ENCODE measurements at places on chromosomes 3 and 15.

GRCh38 chr3:123961508-123961856 is 453 bp upstream of the CCDC14 start:
- DNase-seq: no peak

GRCh38 chr15:82139823-82140268 is 94.0 kb upstream of the MEX3B start:
- peak; percentile 1 for DNase-seq

GRCh38 chr3:127822682-127823425 is 539 bp upstream of the MGLL start:
- DNase-seq: peak; percentile 15

GRCh38 chr3:46462511-46462910 is 2.2 kb downstream of the LTF start:
- no peak for DNase-seq

DNA sequence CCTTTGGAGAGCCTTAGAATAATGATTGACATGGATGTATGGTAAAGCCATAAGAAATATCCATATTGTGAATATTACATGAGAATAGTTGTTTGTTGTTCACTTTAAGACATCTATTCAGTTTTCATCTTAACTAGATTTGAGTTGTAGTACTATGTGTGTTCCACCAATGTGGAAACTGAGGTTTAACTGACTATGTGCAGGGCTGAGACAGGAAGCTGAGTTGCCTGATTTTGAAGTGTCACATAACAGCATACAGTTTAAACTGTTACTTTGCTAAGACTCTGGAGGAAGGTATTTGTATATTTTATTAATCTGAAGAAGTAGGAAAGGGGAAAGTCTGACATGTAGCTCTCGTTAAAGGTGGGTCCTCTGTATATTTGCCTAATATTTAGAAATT is 2.1 kb downstream of the ECT2 start:
- no peak for DNase-seq

DNA sequence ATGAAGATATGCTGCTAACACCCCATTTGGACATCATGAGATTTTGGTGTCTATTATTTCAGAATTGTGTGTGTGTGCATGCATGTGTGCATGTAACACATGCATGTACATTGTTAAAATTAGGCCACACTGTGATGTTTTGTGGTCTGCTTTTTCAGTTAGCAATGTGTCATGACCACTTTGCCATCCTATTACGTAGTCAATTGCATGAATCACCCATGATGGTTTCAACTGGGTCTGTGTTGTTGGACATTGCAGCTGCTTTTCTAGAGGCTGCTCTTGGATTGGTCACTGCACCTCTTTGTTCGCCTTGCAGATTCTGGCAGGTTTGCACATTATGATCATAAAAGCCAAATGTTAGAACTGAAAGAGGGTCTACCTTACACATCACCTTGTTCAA is 101.0 kb upstream of the THBS1 start:
- DNase-seq: no peak

DNA sequence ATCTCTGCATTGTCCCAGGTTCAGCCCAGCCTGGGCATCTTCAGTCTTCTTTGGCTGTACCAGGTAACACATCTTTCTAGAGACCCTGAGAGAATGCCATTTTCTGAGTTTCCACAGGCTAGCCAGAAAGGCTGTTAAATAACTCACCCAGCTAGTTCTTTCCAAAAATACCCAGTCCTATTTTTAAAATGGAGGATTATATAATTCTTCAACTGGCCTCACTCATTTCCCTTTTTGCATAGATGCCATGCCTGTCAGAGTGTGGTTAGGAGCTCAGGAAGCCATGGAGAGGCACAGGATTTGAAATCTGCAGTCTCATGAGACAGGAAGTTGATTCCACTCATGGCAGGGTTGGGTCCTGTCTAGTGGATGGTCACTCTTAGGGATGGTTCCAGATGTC is 39.8 kb downstream of the CEMIP start:
- DNase-seq: no peak

GRCh38 chr15:68829068-68829467 is 8.4 kb upstream of the ANP32A start:
- no peak for DNase-seq

DNA sequence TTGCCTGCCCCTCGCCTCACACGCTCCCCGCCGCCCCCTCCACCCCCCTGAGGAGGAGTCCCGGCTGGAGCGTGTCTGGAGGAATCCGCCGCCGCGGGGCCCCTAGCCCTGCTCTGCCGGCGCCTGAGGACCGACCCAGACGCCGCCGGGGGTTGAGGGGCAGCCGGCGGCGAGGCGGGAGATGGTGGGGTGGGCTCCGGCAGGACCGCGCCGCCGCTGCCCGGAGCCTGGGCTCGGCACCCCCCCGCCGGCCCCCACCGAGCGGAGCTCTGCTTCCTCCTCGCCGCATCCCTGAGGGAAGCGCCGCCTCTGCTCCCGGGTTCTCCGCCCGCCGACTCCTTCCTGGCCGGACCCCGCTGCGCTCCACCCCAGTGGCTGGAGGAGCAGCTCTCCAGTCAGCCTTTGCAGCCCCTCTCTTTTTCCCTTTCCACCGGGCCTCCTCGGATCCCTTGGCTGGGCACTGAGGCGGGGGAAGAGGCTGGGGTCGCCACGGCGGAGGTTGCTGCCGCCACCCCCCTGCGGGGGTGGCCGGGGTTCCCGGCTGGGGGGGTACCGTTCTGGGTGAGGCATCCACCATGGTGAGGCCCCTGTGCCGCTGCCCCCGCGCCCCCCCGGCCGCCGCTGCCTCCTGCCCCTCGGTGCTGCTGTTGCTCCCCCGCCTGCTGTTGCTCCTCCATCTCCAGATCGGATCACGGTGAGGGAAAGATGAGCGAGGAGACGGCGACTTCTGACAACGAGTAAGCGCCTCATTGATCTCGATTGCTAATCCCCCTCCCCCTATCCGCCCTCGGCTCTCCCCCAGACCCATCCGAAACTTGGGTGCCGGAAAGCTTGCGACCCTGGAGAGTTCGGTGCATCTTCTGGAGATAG is at the start of gene SPRED1:
Gene SPRED1 (plus strand): TSS at position 356 of the 870 bp plus-strand sequence. CDS start 350 bp downstream, at position 706.
- DNase-seq: peak; percentile 42

GRCh38 chr3:11914041-11914440 is 67.4 kb upstream of the TAMM41 start:
- no peak for DNase-seq

GRCh38 chr3:126398423-126399350 is 4.0 kb downstream of the CFAP100 start:
- DNase-seq: no peak

- no peak for DNase-seq
Measured at GRCh38 chr3:6449099-6449498, 411.8 kb upstream of the GRM7 start.

GRCh38 chr3:141311170-141311495 is 57.2 kb upstream of the ZBTB38 start:
- no peak for DNase-seq

DNA sequence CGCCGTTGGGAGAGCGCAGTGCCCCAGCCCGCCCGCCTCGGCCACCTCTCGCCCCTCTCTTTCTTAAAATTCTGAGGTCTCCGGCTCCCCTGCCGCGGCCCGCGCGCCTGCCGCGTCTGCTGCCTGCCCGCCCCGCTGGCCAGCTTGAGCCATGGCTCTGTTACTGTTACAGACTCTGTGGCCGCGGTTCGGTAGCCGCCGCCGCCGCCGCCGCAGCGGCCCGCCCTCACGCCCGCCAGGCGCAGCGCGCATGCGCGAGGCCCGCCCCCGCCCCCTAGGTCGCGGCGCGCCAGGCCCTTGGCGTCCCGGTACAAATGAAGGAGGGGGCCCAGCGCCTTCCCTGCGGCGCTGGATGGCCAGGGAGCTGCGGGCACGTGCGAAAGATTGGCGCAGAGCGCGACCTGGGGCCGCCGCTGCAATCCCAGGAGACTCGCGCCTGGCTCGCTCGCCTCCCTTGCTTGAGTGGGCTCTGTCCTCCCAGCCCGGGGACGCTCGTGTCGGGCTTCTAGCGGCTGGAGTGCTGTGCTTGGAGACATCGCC is at the start of gene ONECUT1:
Gene ONECUT1 (minus strand): TSS at position 168 of the 540 bp plus-strand sequence. CDS start 452 bp downstream, outside the sequence.
- peak; percentile 58 for DNase-seq

GRCh38 chr3:103406320-103406850 is 971.6 kb downstream of the ZPLD1 start:
- DNase-seq: no peak

DNA sequence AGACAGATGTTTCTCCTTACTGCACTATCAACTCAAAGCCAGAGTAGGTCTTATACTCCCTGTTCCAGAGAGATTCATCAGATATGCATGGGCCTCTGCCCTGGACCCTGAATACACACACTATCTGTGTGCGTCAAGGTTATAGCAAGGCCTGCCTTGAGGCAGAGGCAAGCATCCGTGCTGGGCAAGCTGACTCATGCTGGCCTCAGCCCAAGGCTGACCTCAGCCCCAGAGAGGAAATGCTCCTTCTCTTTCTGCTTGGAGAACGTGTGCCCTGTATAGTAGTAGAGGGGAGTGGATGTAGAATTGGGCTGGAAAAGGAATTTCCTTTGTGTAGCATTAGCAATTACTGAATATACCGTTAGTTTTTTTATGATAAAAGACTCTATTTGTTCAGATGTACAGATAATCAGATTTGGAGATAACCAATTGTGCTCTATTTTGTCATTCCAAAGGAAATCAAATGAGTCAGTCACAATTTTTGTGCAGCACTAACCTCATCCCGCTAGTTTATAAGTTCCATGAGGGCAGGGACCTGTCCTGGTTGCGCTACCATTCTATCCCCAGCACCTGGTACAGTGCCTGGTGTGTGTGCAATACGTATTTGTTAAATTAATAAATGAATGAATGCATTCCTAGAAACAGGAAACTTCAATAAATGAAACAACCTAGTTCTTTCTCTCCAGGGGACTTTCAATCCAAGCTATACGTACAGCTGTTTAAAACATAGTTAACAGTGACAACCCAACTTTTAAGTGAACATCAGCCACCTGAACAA is 13.3 kb upstream of the PAQR9 start:
- DNase-seq: no peak

- no peak for DNase-seq
Measured at GRCh38 chr3:9255976-9256375, 6.5 kb upstream of the SRGAP3 start.

DNA sequence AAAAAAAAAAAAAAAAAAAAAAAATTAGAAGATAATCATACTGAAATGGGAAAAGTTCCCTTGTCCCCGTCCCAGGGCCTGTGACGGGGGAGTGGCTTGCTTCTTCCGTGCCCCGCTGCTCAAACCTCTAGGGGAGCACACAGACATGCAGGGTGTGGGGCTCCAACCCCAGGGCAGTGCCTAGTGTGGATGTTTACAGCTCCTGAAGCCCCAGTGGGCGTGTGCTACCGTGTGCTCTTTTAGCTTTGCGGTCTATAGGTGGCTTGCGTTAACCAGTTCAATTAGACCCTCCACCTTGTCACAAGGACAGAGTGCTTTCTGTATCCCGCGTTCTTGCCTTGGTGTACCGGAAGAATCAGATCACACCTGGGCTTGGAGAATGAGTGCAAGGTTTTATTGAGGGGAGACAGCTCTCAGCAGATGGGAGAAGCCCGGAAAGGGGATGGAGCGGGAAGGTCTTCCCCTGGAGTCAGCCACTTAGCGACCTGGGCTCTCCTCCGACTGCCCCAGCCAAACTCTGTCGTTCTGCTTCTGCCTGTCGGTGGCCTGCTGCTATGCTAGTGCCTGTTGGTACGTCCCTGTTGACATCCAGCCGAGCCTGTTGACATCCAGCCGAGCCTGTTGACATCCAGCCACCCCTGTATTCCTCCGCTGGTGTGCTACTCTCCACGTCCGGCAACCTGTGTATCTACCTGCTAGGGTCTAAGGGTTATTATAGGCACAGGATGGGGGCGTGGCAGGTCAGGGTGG is 569.8 kb downstream of the VGLL3 start:
- DNase-seq: no peak

DNA sequence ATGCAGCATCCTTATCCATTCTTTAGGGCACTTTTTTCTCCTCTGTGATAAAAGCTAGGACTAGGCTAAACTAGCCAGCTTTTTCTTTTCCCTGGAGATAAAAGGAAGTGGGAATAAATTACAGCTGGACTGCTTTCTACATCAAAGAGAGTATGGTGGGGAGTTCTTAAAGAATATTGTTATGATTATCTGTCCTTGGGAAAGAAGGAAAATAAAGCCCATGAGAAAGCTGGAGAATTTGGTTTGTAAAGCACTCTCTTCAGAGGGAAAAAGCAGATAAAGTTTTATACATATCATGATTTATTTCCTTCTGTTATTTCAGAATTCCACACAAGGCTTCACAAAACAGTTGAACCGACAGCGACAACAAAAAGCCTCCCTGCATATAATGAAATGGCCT is 923.0 kb downstream of the DIPK2A start:
- DNase-seq: no peak

- DNase-seq: peak; percentile 16
Measured at GRCh38 chr3:79368403-79368802, 399.4 kb downstream of the ROBO1 start.

All from NCI-H345 (cell line).